ENCODE measurements at places on chromosomes 4 and X. TPM values are rescaled to one million over a fixed set of nuclear protein-coding genes. Genes with fewer than 3 reads are reported as not detected.

DNA sequence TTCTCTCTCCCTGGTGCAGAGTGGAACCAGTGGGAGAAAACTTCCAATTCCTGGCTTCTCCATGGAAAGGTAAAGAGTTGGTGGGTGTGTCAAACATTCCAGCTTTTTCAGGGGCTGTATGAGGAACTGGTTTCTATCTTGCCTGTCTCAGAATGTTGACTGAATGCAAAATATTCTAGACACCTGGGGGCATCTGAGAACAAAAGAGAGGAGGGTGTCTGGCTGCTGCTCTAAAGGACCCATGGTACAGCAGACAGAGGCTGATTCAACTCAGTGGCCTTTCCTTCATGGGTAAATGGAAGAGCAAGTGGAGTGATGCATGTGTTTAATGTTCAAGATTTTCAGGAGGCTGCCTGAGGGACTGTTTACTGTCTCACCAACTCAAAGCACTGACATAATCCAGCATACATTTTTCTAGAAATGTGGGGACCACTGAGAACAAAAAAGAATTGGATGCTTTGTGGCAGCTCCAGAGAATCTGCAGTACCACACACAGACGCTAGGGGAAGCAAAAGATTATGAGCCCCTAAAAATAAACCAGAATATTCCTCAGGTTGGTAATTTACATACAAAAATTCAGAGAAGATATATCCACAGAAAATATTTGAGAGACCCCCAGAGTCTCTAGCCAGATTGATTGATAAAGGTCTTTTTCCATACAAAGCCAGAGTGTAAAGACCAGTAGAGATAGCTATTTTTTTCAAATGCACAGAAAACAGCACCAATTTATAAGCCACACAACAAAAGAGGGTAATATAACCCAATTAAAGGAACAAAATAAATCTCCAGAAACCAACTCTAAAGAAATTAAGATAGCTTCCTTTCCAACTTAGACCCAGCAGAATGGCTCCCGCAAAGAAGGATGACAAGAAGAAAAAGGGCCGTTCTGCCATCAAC lies 48.0 kb upstream of the STARD8 start:
- no peak overlapping the region for H3K27ac ChIP-seq
- no peak overlapping the region for H3K4me3 ChIP-seq
- no peaks in the 10 kb centered on the region for H3K4me1 ChIP-seq
- no peaks in the 10 kb centered on the region for H3K27me3 ChIP-seq
- no peaks in the 10 kb centered on the region for H3K36me3 ChIP-seq
- DNase-seq = no peak

The NAA11 gene
- total RNA-seq = not detected

The FAM236D gene
- not detected for total RNA-seq

The KCTD8 gene
- total RNA-seq = not detected

The F9 gene
- not detected for total RNA-seq

All from activated CD4-positive, alpha-beta memory T cell treated with anti-CD3 and anti-CD28 coated beads for 36 hours (primary cell).